ENCODE measurements at places on chromosomes 1 and 21.

- DNase-seq: no peak
Measured at GRCh38 chr1:111850109-111850508, 94.4 kb downstream of the DDX20 start.

DNA sequence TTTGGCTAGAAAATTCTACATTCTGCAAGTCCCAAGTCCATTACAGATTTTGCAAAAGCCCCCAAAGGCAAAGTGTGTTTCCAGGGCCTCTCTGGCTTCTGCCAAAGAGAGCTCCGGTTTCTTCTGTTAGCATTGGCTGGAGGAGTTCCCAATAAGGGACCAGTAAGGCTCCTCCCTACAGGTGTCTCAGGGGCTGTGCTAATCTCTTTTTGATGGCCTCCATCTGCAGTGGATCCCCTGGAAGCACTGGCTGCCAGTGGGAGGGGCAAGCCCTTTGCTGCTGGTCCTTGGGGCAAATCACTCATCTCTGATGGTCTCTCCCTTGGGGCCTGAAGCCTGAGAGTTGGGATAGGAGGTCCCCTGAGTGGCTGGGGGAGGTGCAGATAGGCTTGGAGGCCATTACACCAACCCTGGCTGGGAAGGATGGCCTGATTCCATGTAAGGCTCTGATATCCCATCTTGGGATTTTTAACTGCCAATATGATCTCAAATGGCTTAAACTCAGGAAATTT lies 89.1 kb upstream of the USP24 start:
- no peak for DNase-seq

- DNase-seq: peak; percentile 61
Measured at GRCh38 chr1:207944571-207944970, 33.6 kb upstream of the CD34 start.

- no peak for DNase-seq
Measured at GRCh38 chr1:107124694-107125093, 16.1 kb upstream of the NTNG1 start.

- peak; percentile 14 for DNase-seq
Measured at GRCh38 chr1:82091729-82092128, 291.0 kb downstream of the ADGRL2 start.

GRCh38 chr1:10532362-10532761 lies 57.6 kb downstream of the PEX14 start:
- no peak for DNase-seq

DNA sequence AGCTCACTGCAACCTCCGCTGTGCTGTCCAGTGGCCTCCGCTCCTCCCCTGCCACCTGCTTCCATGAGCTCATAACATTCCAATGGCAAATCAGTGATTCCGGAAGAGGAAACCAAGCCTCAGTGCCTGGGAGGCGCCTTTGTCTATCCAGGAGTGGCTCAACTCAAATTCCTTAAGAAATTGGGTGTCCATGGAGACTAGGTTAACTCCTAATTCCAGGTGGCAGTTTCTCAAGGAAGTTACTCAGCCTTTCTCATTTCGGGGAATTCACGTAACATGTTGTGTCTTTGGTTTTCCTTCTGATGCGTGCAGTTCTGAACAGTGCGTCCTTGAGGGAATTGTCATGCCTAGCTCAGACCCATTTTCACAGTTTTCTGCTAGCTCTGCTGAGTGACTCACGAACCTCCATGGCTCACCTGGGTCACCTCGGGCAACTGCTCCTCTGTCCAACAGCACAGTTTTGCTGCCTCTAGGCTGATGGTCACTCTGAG lies 89.9 kb upstream of the DSCAM start:
- no peak for DNase-seq

GRCh38 chr1:53722025-53722424 lies 16.9 kb downstream of the GLIS1 start:
- no peak for DNase-seq

GRCh38 chr1:217498209-217498608 lies 132.7 kb downstream of the GPATCH2 start:
- DNase-seq: no peak

DNA sequence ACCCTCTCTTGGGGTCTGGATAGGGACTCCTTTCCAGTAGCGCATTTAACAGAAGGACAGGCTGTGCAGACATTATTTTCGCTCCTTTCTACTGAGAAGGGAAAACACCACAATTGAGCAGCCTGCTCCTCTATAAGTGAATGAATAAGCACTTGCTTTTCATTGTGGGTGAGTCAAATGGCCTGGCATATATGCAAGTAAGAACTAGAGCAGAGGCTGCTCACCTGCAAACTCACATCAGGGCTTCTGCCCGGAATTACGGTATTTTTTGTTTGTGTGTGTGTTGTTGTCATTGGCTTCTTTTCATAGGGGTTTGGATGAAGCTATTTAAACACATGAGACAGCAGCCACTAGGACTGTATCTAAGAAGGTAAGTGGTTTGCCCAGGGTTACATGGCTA lies 200.1 kb upstream of the CAMK1G start:
- no peak for DNase-seq

DNA sequence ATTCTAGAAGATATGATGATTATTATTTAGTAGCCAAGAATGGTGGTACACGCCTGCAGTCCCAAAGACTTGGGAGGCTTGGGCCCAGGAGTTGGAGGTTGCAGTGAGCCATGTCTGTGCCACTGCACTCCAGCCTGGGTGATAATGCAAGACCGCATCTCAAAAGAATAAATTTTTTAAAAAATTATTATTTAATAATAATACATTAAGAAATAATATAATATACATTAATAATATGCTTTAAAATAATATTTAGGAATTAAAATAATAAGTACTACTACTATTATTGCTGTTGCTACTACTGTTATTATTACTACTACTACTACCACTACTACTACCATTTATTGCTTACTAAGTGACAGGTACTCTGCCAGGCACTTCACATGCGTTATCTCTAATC lies 27.2 kb downstream of the CCDC30 start:
- no peak for DNase-seq

DNA sequence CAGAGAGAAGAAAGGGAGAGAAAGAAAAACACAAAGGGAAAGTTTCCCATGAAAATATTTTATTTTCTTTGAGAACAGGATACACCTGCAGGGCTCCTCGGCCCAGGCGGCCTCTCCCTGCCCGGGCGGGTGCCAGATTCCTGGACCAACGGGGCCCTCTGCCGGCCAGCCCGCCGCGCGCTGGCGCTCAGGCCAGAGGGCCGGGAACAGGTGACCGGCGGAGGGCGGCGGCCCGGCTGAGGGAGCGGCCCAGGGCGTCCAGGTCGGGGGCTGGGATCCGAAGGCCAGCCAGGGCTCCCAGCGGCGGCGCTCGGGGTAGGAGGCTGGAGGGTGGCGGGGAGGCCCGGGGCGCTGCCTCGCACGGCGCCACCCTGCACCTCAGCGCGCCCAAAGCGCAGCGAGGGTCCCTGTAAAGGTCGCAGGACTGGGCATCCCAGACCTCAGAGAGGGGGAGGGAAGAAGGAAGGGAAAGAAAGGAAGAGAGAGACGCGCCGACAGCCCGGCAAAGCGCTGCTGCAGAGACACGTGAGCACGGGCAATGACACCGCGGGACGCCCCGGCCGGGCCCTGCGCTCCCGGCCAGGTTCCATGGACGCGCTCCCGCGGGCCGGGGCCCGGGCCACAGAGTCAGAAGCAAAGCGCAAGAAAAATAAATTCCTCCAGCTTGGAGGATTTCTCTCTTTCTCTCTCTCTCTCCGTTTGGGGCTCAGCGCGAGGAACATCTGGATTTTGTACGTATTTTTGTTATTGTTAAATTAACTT lies 927 bp downstream of the WNT9A start:
- peak; percentile 57 for DNase-seq
